ENCODE measurements at places on chromosomes 13 and 19. TPM values are rescaled to one million over a fixed set of nuclear protein-coding genes. Genes with fewer than 3 reads are reported as not detected.

FBXO27 gene
- not detected for total RNA-seq

ZNF428 gene
- total RNA-seq, result 24.6 TPM

PDE4A gene
- 10.8 TPM for total RNA-seq

CEACAM3 gene
- total RNA-seq, result not detected

UBE2L5 gene
- total RNA-seq, result 0.57 TPM

LCP1 gene
- 243 TPM for total RNA-seq

CFD gene
- total RNA-seq, result 0.79 TPM

PSG3 gene
- total RNA-seq, result not detected

KPTN gene
- total RNA-seq, result 8.1 TPM

FBL gene
- 253 TPM for total RNA-seq

CEACAM6 gene
- not detected for total RNA-seq

MRI1 gene
- 65.0 TPM for total RNA-seq

TMEM38A gene
- 6.7 TPM for total RNA-seq

ADGRE3 gene
- total RNA-seq, result 0.17 TPM

GRCh38 chr13:71621174-71622124 lies 245.6 kb downstream of the DACH1 start:
- DNase-seq, result no peak

GRCh38 chr13:46183018-46183946 lies 1.3 kb upstream of the LCP1 start:
- peak; percentile 43 for DNase-seq

- no peak for DNase-seq
These were observed 129.3 kb upstream of the SERP2 start for GRCh38 chr13:44244288-44244687.

GRCh38 chr13:77724092-77724491 lies 26.6 kb downstream of the SLAIN1 start:
- DNase-seq, result no peak

GRCh38 chr13:69660155-69660554 lies 447.5 kb upstream of the ATXN8OS start:
- no peak for DNase-seq

DNA sequence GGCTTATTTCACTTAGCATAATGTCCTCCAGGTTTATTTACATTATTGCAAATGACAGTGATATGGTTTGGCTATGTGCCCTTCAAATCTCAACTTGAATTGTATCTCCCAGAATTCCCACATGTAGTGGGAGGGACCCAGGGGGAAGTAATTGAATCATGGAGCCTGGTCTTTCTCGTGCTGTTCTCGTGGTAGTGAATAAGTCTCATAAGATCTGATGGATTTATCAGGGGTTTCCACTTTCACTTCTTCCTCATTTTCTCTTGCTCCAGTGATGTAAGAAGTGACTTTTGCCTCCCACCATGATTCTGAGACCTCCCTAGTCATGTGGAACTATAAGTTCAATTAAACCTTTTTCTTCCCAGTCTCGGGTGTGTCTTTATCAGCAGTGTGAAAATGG lies 109.6 kb downstream of the VWA8 start:
- DNase-seq, result no peak

- DNase-seq, result no peak
These were observed 521 bp upstream of the NUP58 start for GRCh38 chr13:25300861-25301346.

DNA sequence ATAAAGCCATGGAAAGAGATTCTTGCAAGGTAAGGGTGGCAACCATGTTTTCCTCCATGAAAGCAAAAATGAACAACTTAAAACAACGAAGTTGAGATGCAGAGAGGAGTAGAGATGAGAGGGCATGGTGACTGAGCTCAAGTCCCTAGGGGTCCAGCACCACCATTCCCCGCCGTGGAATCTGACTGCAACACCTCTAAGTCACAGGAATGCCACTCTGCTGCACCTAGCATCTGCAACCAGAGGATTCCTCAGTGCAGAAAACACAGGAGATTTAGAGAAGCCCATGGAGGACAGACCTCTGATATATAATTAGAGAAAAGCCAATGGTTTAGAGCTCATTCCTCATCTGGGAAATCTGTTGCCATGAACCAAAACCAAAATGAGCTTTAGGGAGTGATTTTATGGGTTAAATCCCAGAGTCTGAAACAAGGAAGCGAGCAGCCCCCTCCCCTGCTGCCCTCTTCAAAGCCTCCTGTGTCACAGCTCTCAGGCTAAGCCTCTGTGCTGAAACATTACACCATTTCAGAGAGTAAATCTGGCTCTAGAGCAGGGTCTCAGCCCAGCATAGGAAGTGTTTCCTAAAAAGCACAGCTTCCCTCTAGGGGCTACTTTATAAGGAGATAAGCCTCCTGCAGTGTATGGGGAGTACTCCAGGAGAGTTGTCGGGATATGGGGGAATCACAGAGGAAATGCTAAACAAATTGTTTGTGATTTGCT lies 1043.6 kb downstream of the UQCRFS1 start:
- no peak for DNase-seq

- DNase-seq, result no peak
These were observed 13.6 kb downstream of the SPC24 start for GRCh38 chr19:11141937-11142527.

DNA sequence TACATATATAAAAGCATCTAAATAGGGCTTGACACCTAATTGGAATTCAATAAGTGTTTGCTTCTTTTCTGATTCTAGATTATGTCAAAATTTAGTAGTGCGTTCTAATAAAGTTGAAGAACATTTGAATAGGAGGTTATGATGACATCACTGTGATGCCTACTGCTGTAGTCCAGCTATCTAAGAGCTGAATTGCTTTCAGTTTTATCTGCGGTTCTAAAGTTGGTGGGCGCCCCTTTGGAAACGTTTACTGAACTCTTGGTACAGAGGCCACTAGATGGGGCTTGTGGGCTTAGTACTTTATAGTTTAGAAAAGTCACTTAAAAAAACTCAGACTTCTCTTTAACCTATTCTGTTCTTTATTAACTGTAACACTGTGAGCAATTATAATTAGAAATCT lies 776.9 kb downstream of the GPC5 start:
- DNase-seq, result no peak

DNA sequence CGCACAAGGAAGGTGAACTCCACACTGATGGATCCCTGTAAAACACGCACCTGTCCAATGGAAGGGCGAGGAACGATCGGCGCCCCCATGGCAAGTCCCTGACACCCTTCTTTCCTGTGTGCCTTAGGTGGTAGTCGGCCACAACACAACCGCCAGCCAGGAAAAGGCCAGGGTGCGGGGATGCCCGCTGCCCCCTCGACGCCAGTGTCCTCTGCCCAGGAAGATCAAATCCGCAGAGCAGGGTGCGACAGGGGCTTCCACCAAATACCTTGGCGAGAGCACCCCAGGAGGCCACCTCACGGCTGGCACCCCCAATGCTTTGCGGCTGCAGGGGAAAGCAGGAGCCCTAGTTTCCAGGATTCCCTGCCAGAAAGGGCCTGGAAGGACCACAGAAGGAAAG lies 91.2 kb downstream of the ZNF254 start:
- peak; percentile 2 for DNase-seq

GRCh38 chr19:38360351-38360750 lies 14.0 kb upstream of the PSMD8 start:
- DNase-seq, result no peak

- DNase-seq, result no peak
These were observed 14.7 kb downstream of the C13orf46 start for GRCh38 chr13:113959198-113959597.

- DNase-seq, result no peak
These were observed 121.8 kb downstream of the TBC1D4 start for GRCh38 chr13:75360170-75360569.

DNA sequence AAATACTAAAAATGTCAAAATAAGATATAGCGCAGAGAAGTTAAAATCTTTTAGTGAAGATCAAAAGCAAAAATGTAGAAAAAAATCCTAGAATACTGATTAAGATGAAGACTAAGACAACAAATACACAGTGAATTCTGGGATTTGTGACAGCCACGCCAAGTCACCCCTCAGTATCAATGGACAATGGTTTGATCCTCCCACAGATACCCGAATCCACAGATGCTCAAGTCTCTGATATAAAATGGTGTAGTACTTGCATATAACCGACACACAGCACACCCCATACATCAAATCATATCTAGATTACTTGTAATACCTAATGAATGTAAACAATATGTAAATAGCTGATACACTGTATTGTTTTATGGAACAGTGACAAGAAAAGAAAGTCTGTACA lies 5.9 kb downstream of the MIPEP start:
- no peak for DNase-seq

DNA sequence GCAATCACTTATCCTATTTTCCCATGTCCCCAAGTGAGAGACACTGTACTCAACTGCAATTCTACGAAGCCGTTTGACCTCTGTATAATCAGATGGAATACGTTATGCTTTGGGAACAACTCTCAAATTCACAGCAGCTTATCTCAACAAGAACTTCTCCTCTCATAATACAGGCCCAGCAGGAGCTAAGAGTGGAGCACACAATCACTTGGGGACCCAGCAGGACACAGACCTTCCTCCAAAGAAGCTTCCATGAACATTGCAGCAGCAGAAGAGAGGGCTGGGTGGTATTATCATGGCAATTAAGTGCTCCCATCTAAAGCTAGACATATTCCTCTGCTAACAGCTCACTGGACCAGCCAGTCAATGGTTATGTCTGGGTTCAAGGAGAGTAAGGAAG lies 428.3 kb upstream of the MIR17HG start:
- no peak for DNase-seq

- no peak for DNase-seq
These were observed 208.0 kb downstream of the SPRY2 start for GRCh38 chr13:80132741-80133601.

DNA sequence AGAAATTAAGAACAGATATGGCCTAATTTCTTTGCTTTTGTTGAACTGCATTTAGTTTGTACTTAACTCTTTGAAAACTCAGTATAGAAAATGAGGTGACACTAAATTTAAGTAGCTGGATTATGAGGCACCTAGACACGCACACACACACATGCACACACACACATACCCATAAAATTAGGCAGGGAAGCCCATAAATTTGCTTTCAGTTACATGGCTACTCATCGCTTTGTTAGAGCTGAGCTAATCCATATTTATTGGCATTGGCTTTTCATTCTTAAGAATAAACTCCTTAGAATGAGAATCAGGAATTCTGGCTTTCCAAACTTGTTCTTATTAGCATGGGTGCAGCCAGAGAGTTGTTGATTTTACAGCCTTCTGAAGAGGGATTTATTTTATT lies 61.7 kb upstream of the MBNL2 start:
- no peak for DNase-seq

DNA sequence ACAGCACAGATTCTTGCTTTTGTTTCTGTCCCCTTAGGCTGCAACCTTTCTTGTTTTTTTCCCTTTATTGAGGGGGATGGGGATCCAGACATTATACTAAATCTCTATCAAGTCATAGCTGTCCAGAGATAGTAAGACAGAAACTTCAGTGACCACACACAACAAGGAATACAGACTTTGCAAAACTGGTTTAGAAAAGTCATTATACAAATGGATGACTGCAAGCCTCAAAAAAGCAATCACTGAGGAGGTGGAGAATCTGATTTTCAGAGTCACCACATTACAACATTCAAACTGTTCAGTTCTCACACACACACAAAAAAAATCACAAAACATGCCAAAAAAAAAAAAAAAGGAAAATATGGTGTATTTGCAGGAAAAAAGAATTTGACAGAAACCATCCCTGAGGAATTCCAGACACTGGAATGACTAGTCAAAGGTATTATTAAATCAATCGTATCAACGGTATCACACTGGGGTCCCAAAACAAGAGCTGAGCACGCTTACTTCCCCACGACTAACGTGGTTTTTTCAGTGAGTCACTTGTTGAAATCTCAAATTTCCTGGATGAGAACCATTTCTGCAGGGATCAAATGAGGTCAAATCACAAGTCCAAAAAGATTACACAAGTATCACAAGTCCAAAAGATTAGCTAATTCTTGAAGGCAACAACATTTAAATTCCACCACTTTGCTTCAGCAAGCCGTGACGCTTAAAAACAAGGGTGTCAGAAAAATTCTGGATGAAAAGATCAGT lies 41.2 kb downstream of the USP12 start:
- DNase-seq, result no peak

- DNase-seq, result no peak
These were observed 112.8 kb downstream of the DCT start for GRCh38 chr13:94366677-94367076.

- peak; percentile 98 for DNase-seq
These were observed 659 bp downstream of the NFKBID start for GRCh38 chr19:35899547-35900214.

GRCh38 chr13:24292481-24292880 lies 16.9 kb upstream of the C1QTNF9 start:
- no peak for DNase-seq

GRCh38 chr19:33395561-33396550 lies 22.3 kb downstream of the CEBPG start:
- DNase-seq, result no peak

- DNase-seq, result no peak
These were observed 48.2 kb downstream of the DPY19L3 start for GRCh38 chr19:32453736-32454135.

- DNase-seq, result peak; percentile 57
These were observed 40.2 kb downstream of the SMIM24 start for GRCh38 chr19:3440082-3440481.

DNA sequence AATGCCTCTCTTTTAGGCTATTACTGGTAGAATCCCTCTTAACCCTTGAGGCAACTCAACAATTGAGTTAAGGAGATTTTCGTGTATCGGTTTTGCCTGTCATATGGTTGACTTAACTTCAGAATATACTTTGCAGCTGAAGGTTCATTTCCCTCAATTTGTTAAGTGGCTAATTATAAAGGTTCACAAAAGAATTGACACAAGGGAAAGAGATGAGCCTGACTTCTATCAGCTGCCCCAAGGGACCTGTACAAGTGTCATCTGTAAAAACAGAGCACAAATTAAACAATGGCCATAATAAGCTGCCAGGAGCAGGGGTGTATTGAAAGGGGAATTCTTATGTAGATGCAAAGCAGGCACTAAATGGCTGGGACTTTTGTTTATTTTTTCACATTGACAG lies 334.8 kb upstream of the OBI1 start:
- no peak for DNase-seq

GRCh38 chr19:31300422-31300821 lies 48.8 kb downstream of the TSHZ3 start:
- DNase-seq, result no peak

DNA sequence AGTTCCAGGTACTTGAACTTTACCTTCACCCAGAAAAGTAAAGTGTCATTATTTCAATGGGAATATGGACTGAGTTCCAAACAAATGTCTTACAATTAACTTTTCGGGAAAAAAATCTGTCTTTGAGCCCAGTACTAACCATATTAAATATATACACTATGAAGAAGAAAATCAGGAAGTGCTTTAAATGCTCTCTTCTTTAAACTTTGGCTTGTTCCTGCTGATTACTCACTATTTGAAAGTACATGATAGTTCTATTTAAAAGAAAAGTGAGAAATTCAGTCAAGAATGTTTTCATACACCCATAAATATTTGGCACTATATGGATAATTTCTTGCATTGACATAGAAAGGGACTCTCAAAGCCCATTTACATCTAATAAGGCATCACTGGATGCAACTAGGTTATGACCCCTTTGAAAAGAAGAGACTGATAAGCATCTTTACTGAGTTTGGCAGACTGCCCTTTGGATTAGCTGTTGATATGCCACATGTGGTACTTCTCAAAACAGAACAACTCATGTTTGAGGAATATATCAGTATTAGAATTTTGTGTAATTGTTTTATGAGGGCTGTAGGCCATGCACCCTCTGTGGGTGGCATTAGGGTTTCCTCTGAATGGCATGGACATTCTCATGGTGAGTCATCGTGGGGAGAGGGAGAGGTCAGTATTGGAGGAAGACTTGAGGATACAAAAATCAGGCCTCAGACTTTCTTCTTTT lies 25.0 kb upstream of the VWA8 start:
- no peak for DNase-seq

GRCh38 chr13:38494445-38494844 lies 144.8 kb downstream of the UFM1 start:
- DNase-seq, result no peak
